ENCODE measurements at places on chromosomes 5 and 9.

GRCh38 chr5:112186401-112186990 is 232.6 kb downstream of the EPB41L4A start:
- DNase-seq: peak; percentile 9

- no peak for DNase-seq
These were observed 220.6 kb downstream of the CTNND2 start for GRCh38 chr5:11683666-11684065.

DNA sequence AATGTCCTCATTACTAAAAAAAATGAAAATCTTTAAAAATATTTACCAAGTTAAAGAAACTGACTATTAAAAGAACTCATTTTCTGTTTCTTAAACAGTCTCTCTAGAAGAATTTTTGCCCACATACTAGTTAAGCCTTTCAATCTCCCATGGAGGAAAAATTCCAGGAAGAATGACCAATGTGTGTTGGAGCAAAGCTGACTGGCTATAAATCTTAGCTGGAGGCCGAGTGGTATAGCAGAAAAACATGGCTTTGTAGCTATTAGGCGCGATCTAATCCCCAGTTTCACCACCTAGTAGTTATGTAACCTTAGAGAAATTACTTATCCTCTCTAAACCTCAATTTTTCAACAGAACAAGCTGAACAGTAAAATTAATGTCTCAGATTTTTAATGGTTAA is 135.5 kb upstream of the PRLR start:
- no peak for DNase-seq

GRCh38 chr5:44835693-44836092 is 26.9 kb downstream of the MRPS30 start:
- no peak for DNase-seq

GRCh38 chr9:98375138-98375726 is 119.8 kb upstream of the TBC1D2 start:
- no peak for DNase-seq

GRCh38 chr9:95785209-95785608 is 90.3 kb upstream of the ERCC6L2 start:
- no peak for DNase-seq

- DNase-seq: no peak
These were observed 53.0 kb upstream of the PDZD2 start for GRCh38 chr5:31585895-31586270.

DNA sequence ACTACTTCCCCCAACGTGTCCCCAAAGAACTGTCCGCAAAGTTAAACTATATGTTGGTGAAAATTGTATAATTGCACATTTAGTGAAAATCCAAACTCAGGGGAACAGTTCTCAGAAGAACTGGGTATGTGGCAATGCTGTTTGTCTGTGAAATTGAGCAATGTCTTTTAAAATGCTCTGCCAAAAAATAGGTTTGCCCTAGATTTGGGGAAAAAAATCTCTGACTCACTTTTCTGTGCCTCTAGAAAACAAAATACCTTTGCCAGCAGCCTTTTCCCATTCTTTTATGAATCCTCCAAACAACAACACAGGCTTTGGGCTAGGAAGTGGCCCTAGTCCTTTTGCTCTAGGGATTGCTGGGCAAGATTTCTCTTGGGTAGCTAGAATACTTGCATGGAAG is 37.4 kb upstream of the ZNF608 start:
- DNase-seq: no peak

DNA sequence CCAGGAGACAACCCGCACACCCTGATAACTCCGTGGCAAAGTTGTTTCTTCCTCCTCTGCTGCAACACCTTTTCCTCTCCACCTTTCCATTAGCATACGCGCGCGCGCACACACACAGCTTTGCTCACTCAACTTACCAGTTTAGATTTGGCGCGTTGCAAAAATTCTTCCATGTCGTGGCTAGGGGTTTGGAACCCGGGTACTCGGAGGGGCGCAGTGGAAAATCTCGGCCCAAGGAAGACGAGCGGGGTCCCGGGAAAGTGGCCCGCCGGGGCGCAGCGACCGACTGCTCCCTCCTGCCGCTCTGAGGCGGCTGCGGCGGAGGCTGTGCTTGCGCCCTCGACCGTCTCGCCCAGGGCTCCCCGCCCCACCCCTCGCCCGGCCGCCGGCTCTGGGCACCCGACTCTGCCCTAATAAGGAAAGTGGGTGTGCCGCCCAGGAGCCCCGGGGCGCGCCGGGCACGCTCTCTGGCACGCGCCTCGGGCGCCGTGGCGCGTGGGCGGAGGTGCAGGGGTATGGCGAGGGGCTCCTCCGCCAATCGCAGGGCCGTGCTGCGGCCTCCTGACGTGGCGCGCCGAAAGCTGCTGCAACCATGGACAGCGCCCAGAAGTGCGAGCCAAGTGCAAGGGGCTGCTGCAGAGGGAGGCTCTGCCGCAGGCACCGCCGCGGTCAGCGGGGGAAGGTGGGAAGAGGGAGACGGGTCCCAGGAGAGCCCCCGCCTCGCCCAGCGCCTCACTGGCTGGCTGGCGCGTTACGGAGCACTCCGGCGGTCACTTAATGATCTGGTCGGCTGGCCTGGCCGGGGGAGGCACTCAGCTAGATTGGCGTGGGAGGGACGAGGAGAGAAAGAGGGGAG is at the start of gene PRUNE2:
Gene PRUNE2 (minus strand): TSS at position 324 of the 856 bp plus-strand sequence. CDS start 151 bp downstream, at position 173.
- peak; percentile 85 for DNase-seq

DNA sequence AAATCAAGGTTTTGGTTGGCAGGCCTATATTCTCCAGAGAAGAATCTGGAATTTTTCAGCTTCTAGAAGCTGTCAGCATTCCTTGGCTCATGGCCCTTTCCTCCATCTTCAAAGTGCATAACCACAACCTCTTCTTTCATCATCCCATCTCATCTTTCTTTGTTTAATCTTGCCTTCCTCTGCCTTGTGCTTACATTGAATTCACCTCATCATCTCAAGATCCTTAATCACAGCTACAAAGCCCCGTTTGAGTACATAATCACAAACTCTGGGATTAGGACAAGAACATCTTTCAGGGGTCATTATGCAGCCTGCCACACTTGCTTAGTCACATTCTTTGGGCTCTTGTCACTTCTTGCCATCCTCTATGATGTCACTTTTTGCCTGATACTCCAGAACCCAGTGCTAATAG is 130.3 kb downstream of the FOXD1 start:
- DNase-seq: no peak

- DNase-seq: no peak
These were observed 156.5 kb downstream of the MED27 start for GRCh38 chr9:131923132-131923671.

- no peak for DNase-seq
These were observed 855 bp downstream of the MCC start for GRCh38 chr5:113487416-113487780.

- DNase-seq: no peak
These were observed 59.2 kb upstream of the GDNF start for GRCh38 chr5:37899037-37899436.

- DNase-seq: no peak
These were observed 237.7 kb upstream of the MEF2C start for GRCh38 chr5:89120719-89121118.

- DNase-seq: no peak
These were observed 9.1 kb upstream of the ZBTB34 start for GRCh38 chr9:126851286-126851880.

DNA sequence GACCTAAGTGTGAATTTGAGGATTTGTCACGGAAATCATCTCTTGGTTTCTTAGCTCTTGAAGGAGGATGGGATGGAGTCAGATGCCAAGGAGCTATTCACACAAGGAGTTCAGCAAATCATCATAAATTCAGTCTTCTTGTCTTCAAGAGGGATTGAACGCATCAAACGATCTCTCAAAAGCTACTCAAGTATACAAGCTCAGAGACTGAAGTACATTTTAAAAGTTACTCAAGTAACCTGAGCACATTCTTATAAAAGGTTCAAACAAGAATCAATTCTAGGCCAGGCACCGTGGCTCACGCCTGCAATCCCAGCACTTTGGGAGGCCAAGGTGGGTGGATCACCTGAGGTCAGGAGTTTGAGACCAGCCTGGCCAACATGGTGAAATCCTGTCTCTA is 21.1 kb upstream of the GOLPH3 start:
- DNase-seq: no peak

DNA sequence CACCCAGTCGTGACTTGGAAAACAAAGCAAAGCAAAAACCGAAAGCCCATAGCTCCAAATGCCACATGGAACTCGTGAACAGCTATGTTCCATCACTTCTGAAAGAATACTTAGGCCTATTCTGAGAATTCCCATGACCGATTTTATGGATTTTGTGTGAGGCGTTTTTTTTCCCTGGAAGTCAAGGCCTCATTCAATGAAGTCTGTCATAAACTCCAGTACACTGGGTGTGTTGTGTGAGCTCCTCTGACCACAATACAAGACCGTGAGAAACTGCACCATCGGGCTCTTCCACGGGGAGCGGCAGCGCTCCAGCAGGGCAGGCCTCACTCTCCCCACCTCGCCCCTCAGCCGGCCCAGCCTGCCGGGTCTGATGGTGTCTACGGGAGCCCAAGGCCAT is 209.5 kb downstream of the FANCC start:
- no peak for DNase-seq

GRCh38 chr9:124818431-124819281 is 34.6 kb upstream of the WDR38 start:
- no peak for DNase-seq

All from NCI-H345 (cell line).